ENCODE measurements at places on chromosomes 11 and 22. TPM values are rescaled to one million over a fixed set of nuclear protein-coding genes. Genes with fewer than 3 reads are reported as not detected.

DNA sequence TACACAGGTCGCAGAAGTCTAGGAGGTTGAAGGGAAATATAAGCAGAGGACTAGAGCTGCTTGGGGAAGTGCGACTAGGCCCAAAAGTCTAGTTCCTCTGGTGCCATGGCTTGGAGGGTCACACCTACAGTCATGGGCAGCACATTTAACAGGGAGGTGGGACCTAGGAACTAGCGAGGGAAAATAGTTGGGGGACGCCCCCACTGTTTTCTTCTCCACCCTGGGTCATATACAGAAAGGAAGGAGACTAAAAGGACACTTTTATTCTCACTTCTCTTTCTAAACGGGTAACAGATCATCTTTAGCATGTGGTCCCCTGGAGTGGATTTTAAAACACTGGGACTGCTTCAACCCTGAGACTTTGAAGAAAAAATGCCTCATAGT, 16.6 kb downstream of the APIP start:
- no peak for DNase-seq

Gene LRRC32
- total RNA-seq: 0.06 TPM

- DNase-seq: no peak
Measured at GRCh38 chr22:25069758-25070481, 117.4 kb downstream of the KIAA1671 start.

DNA sequence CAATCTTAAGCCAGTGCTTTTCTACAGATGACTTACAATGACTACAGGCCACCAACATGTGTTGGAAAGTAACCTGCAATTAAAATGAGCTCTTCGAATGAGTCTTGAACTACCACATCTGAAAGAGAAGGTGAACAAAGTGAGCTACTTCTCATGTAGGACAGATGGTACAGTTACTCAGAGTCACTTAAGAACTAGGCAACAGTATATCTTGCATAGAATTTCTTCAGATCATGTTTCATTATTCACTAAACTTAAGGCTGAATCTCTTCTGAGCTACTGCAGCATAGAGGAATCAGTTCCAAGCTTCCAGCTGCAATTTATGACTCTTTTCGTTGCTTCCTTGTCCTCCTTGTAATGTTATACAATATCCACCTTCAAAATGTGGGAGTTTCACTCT, 270.9 kb downstream of the TTC28 start:
- no peak for DNase-seq

- no peak for DNase-seq
Measured at GRCh38 chr11:8260202-8260966, 3.3 kb downstream of the LMO1 start.

DNA sequence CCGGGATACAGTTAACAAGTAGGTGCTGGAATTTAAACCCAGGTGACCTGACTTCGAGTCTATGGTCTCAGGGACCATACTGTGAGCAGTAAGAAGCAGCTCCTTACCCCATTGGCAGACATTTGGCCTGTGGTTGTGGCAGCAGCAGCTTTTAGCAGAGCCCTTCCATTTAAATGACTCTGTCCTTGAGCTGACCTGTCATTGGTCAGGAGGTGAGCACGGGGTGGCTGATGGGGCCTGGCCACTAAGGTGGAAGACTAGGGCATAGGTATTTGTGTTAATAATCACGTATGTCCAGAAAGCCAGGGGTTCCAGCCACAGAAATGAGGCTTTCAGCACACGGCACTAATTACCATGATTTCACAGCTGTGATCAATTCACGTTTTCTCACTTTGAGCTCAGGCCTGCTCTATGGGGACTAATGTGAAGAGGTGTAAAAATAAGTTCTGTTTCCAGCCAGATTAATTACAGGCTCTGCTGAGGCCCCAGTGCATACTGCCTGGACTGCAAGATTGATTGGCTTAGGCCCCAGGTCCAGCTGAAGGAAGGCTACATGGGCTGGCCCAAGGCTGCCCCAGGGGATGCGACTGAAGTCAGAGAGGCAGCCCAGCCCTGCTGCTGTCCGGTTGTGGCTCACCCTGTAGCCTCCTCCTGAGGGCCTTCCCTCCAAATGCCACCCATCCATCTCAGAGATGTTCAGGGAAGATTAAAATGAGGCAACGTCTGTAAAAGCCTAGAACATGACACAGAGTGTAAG, 76.0 kb downstream of the FDX1 start:
- DNase-seq: no peak

DNA sequence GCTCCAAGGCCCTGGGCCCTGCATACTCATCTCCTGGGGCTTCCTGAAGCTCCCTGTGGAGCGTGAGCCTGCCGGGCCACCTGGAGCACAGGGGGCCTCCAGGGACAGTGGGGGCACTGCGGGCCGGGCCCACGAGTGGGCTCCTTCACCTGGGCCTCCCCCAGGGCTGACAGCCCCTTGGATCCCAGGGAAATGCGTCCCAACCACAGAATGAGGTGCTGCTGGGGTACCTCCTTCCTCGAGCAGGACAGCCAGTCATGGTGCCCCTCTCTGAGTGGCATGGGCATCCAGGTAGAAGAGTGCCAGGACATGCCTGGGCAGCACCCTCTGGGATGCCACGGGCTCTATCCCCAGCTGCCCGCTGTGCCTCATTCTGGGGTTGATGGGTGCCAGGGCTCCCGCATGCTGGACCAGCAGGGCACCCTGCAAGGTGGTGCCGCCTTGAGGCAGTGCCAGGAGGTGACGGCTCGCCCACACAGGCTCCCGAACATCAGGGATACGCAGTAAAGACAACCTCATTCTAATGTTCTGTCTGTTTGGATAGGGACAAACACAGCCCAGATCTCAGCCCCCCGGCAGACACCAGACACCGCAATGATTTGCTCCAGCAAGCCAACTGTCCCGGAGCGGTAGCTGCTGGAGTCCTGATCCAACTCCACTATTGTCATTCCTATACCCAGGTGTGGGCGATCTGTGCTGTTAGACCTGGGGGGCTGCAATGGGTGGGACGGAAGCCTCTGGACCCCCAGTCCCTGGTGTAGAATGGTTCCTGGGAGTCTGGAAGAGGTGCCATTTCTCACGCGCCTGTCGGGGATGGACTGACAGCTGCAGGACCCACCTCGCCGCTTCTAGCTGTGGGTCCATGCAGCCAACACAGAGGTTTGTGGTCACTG, 25.8 kb downstream of the KRTAP5-5 start:
- DNase-seq: no peak

DNA sequence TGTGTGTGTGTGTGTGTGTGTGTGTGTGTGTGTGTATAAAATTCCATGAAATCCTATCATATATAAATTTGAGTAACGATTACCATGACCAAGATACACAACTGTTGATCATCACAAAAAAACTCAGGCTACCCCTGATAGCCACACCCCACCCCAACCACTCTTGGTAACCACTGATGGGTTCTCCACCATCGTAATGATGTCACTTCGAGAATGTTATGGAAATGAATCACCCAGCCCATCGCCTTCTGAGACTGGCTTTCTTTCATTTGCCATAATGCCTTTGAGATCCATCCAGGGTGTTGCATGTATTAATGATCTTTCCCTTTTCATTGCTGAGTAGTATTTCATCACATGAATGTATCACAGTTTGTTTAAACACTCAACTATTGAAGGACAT, 496.0 kb downstream of the MIAT start:
- DNase-seq: peak; percentile 31

Gene RFPL3
- not detected for total RNA-seq

GRCh38 chr11:119618208-119618909, 110.6 kb downstream of the NECTIN1 start:
- no peak for DNase-seq

DNA sequence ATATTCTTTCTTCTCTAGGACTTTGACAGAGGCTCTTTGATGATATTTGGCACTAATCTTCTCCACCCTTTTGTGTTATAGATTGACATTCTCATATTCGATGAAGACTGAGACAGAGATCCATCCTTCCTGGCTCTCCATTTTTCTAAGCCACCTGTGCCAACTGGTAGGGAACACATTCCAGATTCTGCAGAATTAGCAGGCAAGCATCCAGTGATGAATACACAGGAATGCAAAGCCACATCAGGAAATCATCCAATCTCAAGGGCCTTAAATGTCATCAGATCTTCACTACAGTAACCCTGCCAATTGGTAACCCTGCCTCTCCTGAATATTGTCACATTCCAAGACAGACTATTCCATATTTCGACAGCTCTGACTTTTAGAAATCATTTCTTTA, 718.4 kb upstream of the API5 start:
- DNase-seq: no peak

GRCh38 chr11:81869351-81870065, 864.2 kb downstream of the FAM181B start:
- DNase-seq: no peak

Gene C1QTNF4
- total RNA-seq: 0.19 TPM

DNA sequence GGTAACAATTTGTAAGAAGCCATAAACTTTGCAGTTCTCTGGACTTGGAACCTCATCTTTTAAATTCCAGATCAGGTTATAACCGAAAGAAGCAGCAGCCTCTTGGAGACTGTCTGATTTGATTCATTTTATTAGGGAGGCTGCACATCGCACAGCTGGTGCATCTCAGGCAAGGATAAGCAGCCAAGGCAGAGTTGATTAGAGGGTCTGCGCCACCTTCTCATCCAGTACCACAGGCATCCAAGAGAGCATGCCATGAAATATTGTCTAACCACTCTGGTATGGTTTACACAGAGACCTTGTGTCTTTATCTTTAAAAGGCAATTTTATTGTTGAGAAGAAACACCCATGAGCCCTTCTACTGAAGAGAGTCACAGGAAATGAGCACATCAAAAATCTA, 16.2 kb upstream of the CWF19L2 start:
- no peak for DNase-seq

Gene SCO2
- total RNA-seq: 7.7 TPM

Gene CRYBA4
- total RNA-seq: not detected

DNA sequence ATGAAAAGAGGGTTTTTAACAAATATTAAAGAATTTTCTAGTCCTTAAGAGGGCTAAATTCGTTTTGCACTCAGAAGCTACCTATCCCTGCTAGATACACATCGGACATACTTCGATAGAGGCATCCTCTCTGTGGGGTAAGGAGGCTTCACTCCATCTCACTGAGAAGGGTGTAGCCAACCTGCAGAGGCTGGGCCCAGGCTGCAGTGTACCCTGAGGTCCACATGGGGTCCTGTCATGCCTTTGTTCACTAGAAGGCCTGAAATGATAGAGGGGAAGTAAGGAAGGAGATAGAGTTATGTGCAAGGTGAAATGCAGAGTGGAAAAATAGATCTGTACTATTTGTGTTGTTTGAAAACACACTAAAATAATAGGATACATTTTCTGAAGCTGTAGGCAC, 45.6 kb downstream of the IGSF9B start:
- no peak for DNase-seq

- DNase-seq: no peak
Measured at GRCh38 chr11:17385492-17385891, 3.0 kb downstream of the KCNJ11 start.

Gene XRCC6
- 477 TPM for total RNA-seq

GRCh38 chr11:112033902-112034301, 8.7 kb downstream of the DLAT start:
- no peak for DNase-seq

- DNase-seq: peak; percentile 28
Measured at GRCh38 chr11:123301013-123301591, 106.1 kb upstream of the CLMP start.

- no peak for DNase-seq
Measured at GRCh38 chr11:122036018-122036417, 80.0 kb downstream of the BLID start.

Gene OR8D1
- not detected for total RNA-seq

Gene KRTAP5-4
- not detected for total RNA-seq

- peak; percentile 17 for DNase-seq
Measured at GRCh38 chr11:58958500-58958899, 19.2 kb downstream of the GLYATL1 start.

DNA sequence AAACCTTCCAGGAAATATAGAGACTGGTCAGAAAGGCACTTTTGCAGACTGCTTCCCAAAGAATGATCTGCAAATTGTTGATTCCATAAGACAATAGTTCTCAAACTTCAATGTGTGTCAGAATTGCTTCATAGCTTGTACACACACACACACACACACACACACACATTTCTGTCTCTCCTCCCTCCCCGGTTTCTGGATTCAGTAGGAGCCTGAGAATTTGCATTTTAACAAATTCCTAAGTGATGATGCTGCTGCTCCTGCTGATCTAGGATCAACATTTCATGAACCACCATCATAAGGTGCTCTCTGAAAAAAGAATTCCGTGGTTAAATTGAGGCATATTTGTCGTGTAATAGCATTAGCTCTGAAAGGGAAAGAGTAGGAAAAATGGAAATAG, 35.3 kb upstream of the FZD4 start:
- DNase-seq: peak; percentile 81

DNA sequence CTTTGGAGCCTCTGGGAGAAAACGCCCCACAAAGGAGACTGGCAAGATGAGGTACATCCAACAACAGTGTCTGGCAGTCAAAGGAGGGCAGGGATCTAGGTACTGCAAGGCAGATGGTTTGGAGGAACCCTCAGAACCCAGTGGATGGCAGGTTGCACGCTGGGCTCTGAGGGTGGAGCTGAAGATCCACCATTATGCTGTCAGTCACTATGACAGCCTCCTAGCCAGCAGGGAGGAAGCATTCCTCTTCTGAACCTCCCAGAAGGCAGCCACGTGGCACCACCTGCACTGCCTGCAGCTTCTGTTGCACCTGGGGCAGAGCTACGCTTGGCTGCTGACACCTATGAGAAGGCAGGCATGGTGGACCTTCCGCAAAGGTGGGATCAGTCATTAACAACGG, 40.2 kb downstream of the HTR3A start:
- no peak for DNase-seq

GRCh38 chr22:19612866-19613572, 88.8 kb upstream of the CLDN5 start:
- DNase-seq: no peak

DNA sequence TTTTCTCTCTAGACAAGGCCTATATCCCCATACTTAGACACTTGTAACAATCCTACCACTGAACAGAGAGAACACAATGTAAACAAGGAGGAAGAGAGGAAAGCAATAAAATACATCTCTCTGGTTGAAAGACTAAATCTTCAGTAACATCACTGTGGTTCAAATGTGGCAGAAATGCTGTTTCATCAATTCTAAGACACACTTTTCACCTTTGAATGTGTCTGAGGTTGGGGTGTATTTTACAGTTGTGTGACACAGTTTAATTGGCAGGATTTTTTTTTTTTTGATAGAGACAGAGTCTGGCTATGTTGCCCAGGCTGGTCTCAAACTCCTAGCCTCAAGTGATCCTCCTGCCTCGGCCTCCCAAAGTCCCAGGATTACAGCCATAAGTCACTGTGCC, 79.5 kb downstream of the AMBRA1 start:
- no peak for DNase-seq

GRCh38 chr11:15072551-15073143, 746 bp upstream of the CALCB start:
- DNase-seq: no peak

Gene OR4A47
- total RNA-seq: not detected

- no peak for DNase-seq
Measured at GRCh38 chr11:116468699-116469098, 304.1 kb downstream of the BUD13 start.

Gene TMPRSS13
- total RNA-seq: not detected
